ENCODE measurements at places on chromosomes 2 and 18.

DNA sequence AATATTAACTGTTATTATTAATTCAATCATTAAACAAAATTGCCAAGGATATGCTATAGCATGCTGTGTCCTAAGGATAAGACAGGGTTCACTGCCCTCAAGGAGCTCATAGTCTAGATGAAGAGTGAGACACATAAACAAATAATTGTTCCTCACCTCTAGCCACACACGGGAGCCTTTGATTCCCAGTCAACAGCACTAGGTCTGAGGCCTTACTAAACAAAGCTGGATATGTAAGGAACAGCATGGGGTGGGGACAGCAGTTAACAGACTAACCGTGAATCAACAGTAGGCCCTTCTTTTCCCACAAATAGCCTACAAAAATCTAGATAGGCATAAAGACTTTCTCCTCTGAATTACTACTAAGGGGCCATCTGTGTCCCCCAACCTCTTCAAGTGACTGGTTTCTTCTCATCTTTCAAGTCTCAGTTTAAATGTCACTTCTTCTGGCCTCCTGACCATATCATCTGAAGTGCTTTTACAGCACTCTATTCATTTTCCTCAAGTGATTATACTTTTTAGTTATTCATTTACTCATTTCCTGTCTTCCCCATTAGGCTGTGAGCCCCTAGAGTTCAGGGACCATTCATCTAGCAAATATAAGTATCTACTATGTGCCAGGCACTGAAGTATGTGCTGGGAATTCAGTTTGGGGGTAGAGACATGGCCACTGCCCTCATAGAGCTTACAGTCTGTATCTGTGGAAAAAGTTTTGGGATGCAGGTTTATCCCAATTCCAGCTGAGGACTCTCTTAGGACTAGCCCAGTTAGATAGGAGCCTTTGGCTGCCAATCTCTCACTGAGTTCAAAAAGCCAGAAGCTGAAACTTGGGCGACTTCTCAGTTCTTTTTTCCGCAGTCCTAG lies 29.9 kb upstream of the IHH start:
- no peak for DNase-seq

GRCh38 chr2:111173338-111173737 lies 52.6 kb downstream of the BCL2L11 start:
- no peak for DNase-seq

DNA sequence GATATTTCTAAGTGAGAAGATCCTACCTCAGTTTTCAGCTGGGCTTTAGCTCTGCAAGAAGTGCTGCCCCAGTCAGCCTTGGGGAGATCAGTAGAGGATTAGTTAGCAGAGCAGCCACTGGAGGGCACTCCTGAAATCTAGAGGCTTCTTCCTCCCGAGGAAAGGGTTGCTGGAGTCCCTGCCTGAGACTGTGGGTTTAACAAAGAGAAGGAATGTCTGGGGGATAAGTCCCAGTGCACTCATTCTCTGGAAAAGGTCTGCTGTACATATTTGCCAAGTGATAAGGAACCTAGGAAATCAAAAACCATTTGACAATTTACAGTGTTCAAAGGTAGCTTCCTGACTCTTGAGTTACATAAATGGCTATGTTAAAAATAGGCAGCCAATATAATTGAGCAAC lies 207.2 kb downstream of the SLC8A1 start:
- DNase-seq = no peak

DNA sequence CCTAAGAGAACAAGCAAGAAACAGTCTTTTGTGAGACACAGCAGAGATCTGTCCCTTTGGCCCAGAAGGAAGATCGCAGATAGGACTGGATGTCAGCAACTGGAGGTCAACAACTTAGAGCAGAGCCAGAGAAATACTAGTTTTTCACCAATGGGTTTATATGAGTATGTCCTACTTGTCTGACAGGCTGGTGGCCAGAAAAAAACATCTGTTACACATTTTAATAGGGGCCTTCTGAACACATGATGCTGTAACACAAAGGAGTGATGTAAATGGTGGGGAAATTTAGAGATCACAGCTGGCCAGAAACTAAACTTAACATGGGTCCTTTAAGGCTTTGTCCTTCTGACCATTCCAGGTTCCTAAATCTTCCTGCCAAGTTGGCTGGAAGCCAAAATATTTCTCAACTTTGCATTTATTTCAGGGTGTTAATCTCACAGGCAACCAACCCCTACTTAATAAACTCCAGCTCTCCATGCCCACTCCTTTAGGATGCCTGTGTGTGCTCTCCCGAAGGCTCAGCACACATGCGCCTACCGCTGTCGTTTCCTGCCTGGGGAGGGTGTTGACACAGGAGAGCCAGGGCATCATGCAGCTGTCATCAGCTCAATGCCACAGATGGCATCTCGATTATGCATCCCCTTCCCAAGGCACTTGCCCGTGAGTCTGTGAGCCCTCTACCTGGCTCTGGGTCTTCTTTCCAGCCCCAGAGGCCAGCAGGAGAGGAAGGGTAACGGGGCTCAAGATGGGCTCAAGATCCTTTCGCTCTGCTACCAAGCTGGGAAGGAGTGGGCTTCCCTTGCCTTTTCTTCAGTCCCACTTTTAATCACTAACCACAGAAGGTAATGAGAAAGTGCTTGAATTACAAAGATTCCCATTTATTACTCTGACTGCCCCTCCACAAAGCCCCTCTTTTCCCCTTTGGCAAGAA lies 252.5 kb downstream of the ETAA1 start:
- no peak for DNase-seq

GRCh38 chr2:173076581-173077345 lies 1.1 kb downstream of the MAP3K20 start:
- DNase-seq = no peak

- peak; percentile 95 for DNase-seq
Measured at GRCh38 chr2:23926750-23927571, at the start of gene ATAD2B. TSS of gene ATAD2B (minus strand) at chr2:23927123. CDS start at chr2:23926770, 353 bp downstream.

GRCh38 chr2:29047083-29047845 lies 27.1 kb downstream of the PCARE start:
- DNase-seq = no peak

DNA sequence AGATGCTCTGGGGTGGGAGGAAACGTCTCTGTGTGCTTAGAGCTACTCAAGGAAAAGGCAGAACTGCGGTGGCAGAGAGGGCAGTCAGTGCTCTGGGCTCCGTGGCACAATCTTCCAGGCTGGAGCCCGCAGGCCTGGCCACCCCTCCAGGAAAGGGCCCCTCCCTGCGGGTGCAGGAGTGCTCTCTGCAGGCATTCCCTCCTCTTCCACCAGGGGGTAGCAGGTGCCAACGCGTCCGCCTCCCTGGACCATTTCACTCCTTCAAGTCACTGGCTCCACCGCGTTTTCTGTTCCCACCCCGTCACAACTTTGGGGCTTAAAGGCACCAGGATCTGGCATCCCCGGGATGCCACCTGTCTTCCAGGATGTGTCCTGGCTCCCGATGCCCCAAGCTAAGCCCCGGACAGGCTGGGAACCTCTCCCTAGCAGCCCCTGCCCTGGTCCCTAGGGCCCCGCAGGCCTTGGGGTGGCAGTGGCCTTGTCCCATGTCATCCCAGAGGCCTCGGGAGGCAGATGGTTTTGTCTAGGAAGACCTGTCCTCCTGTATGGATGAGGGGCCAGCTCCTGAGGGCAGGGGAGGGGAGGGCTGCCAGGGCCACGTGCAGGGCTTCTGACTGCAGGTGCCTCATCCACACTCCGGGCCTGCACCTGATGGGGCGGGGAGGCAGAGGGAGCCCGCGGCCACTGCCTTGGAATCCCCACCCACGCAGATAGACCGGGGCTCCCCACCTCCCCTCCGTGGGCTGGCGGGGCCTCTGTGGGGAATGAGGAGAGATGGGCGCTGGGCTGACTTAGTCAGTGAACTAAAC lies 26.4 kb downstream of the KCNIP3 start:
- DNase-seq = no peak

GRCh38 chr2:64873472-64873924 lies 115.7 kb upstream of the SLC1A4 start:
- DNase-seq = peak; percentile 48

DNA sequence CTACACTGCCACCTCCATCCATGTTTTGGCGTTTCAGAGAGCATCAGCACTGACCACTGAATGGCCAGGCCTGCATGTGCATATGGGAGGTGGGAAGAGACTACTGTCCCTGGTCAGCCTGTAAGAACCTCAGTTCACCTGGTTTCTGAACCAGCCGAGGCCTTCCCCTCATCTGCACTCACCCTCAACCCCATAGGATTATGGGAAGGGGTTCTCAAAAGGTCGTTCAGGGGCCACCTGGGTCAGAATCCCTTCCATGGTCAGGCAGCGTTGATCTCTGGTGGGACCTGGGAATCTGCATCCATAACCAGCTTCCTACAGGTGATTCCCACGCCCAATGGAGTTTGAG lies 36.7 kb downstream of the TET3 start:
- DNase-seq = no peak

Data from putamen (tissue), 1 donor.